ENCODE measurements at places on chromosomes 4 and X.

- no peak for DNase-seq
These were observed 132.7 kb downstream of the ARHGAP24 start for GRCh38 chr4:85607624-85608023.

DNA sequence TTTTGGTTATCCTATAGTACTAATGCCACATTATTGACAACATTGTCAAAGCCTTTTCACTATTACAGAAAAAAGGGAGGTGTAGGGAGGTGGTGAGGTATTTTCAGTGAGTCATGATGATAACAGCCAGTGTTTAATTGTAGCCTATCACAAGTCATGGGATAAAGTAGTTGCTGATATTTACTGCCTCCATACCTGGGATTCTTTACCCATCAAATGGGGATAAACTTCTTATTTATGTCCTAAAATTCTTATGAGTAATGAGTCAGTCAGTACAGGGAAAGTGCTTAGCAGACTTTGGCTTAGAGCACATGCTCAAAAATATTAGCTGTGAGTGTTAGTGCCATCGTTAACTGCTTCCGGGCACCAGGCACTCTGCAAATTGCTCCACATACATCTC is 25.7 kb downstream of the ADGRG2 start:
- DNase-seq: no peak

- no peak for DNase-seq
These were observed 12.2 kb downstream of the WDR1 start for GRCh38 chr4:10104211-10104990.

- no peak for DNase-seq
These were observed 36.8 kb downstream of the TSC22D3 start for GRCh38 chrX:107738768-107739167.

GRCh38 chr4:73897380-73898136 is 28.4 kb downstream of the CXCL1 start:
- DNase-seq: no peak

GRCh38 chr4:89009761-89010369 is 47.1 kb downstream of the FAM13A start:
- DNase-seq: no peak

- no peak for DNase-seq
These were observed 443.4 kb downstream of the BCOR start for GRCh38 chrX:39654183-39654925.

DNA sequence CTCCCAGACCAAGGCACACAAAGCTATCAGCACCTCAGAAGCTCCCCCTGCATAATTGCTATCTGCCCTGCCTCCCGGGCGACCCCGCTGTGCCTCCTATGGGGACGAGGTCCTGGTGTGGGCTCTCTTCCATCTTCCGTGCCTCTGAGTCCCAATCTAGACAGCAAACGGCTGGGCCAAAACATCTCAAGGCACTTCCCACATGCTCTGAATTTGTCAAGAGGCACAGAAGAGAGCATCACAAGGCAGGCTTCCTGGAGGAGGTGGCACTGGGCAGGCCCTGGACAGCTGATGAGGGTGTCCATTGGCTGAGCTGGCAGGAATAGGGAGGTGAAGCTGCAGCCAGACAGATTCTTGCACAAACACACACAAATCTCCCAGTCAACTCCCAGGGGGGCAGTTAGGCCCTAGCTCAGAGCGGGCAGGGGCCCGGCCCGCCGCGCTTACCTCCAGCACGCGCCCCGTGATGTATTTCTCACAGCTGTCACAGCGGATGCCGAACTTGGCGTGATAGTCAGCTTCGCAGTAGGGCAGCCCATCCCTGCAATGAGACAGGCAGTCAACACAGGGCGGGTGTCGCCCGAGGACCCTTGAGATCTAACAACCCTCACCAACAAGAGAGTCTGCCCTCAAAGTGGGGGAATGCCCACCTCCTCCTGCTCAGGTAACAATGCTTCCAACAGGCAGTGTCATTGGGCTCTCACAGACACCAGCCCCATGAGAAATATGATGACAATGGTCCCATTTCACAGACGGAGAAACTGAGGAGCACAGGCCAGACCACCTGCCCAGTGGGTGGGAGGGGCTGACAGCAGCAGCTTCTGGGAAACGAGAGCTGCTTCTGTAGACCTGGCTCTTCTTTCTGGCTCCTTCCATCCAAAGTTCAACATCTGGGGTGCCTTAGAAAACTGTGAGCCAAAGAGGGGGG is 81.2 kb downstream of the ABLIM2 start:
- DNase-seq: no peak

DNA sequence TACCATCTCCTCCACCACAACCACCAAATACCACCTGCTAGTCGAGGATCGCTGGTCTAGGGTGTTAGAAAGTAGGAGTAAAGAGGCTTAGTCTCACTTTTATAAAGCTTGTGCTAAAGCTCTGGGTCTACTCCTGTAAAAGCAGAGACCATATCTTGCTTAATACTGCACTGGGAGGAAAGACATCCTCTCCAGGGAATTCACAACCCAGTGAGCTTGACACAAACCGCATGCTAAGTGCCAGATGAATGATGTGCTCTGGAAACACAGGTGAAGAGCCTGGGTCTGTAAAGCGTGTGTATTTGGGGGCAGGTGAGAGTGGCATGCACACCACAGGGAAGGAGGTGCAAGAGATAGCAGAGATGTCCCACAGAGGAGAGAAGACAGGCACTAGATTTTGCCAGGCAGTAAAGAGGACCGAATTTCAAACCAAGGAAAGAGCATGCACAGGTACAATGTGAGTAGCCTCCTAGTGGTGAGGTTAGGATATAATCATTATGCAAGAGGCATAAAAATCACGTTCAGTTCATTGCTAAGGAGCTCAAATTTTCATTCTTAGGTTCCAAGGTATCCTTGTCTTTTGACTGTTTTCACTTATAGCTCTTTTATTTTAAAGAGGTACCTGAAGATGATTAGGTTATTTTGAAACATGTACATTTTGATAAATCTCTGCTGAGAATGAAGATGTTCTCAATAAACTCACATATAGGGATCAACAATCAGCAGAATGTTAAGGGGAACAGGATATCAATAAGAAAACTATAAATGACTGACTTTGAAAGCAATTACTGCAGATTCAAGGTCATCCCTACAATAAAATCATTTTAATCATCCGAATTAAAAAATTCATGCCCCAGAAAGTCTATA is 20.7 kb downstream of the TAPT1 start:
- no peak for DNase-seq

GRCh38 chr4:47065051-47065481 is 33.7 kb downstream of the GABRB1 start:
- DNase-seq: no peak

DNA sequence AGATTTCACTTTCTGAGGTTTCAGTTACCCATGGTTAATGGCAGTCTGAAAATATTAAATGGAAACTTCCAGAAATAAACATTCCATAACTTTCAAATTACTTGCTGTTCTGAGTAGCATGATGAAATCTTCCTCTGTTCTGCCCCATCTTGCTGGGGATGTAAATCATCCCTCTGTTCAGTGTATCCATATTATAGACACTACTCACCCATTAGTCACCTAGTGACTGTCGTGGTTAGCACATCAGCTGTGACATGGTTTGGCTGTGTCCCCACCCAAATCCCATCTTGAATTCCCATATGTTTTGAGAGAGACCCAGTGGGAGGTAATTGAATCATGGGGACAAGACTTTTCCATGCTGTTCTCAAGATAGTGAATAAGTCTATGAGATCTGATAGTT is 125.5 kb upstream of the GIMD1 start:
- no peak for DNase-seq

GRCh38 chr4:19259920-19260319 is 991.8 kb upstream of the SLIT2 start:
- DNase-seq: no peak

GRCh38 chr4:158182736-158183135 is 9.9 kb upstream of the GASK1B start:
- no peak for DNase-seq

- no peak for DNase-seq
These were observed 1.6 kb downstream of the KIT start for GRCh38 chr4:54659313-54659712.

GRCh38 chrX:115409551-115409950 is 120.0 kb downstream of the LUZP4 start:
- no peak for DNase-seq

DNA sequence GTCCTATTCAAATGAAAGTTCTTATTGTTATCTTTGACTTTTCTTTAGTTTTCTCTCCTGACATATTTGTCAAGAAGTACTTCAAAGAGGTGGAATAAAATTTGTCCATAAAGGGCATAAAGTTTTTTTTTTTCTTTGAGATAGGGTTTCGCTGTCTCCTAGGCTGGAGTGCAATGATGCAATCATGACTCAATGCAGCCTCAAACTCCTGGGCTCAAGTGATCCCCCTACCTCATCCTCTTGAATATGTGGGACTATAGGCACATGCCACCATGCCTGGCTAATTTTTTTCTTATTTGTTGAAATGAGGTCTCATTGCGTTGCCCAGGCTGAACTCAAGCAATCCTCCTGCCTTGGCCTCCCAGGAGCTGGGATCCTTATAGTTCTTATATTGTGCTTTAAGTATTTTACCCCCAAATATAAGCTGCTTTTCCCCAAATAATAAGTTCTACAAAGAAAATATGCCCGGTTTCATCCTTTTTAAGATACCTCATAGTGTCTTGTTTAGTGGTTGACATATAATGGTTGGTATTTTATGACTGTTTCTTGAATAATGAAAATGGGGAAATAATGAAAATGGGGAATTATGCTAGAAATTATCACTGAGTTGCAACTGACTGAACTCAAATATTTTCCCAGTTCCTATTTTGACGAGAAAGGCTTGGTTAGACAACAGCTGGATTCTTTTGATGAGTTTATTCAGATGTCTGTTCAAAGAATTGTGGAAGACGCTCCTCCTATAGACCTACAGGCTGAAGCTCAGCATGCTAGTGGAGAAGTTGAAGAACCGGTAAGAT is 11.6 kb downstream of the POLR2B start:
- DNase-seq: no peak

DNA sequence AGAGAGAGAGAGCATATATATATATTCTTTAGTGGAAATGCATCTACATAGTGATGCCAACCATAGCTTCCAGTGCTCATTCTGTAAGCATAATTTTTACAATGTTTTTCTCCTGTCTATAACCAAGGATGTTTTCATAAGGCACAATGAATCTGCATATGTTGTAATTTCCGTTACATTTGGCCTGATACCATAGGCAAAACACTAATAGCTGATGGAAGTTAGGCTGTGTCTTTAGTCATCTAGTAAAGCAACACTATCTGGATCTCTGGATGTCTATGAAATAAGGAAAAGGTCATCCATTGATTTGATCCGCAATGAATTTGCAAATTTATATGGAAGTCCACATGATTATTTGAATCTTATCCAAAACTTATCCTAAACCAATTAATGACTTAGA is 8.1 kb downstream of the PCDH7 start:
- no peak for DNase-seq

GRCh38 chr4:75821966-75822365 is 80.3 kb downstream of the PPEF2 start:
- no peak for DNase-seq

DNA sequence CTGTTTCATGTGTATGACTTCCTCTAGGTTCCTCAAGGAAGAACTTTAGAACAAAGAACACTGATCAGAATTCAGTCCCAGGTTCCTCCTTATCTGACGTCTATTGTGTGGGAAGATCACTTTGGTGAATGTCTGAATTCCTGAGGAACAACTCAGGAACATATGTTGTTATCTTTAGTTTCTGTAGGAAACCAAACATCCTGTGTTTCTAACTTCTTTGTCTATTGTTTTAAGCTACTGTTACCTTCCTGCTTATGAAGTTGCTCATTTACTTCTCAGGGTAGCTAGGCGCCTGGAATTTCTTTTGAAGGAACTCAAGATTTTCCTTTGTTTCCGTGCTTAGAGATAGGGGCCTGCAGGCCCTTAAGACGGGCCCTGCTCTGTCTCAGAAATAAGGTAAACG is 46.2 kb downstream of the MAGEB5 start:
- no peak for DNase-seq

DNA sequence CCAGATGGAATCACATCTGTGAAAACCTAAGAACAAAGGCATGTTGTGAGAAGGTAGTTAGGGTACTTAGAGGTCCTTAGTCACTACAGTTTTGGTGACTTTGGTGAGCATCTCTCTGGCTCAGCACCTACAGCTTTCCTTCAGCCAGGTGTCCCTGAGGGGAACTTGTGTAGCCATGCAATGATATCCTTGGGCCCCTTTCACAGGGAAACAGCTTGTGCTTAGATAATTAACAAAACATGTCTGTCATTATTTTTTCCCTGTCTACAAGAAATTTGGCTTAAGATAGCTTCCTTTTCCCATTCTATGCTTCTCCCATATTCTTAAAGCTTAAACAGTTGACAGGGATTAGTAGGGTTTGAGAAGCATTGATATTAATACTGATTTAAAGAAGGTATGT is 63.8 kb downstream of the SLC4A4 start:
- DNase-seq: no peak

- no peak for DNase-seq
These were observed 74.4 kb downstream of the OTC start for GRCh38 chrX:38426785-38427184.

DNA sequence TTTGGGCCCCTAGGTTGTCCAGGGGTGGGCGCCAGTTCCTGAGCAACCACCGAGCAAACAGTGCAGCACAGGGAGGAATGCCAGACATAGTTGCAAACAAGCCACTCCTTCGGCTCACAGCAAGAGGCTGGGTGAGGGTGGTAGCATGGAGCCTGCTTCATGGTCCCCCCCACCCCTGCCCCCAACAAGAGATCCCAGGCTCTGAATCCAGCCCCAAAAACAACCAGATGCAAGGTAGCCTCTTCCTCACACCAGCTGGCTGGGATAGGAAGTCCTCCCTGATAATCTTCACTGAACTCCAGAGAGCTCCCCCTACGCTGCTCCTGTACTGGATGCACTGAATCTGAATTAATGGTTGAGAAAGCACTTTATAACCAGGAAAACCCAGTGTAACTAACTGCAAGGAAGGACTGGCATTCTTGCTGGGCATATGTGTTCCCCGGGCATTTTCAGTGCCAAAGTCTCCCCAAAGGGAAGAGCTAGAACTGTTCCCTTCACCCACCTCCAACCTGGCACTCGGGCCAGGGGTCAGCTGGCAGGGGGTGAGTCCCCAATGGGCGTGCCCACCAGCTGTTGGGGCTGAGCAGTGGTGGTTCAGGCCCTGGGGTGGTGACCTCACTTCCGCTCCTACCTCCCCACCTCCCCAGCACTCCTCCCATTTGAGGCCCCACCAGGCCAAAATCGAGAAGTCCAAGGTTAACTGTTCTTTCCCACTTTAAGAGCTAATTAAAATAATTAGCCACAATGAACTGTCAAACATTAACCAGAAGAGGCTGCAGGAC is 1.5 kb downstream of the ELF4 start:
- DNase-seq: no peak

- no peak for DNase-seq
These were observed 966.2 kb downstream of the RPA4 start for GRCh38 chrX:97849951-97850350.

DNA sequence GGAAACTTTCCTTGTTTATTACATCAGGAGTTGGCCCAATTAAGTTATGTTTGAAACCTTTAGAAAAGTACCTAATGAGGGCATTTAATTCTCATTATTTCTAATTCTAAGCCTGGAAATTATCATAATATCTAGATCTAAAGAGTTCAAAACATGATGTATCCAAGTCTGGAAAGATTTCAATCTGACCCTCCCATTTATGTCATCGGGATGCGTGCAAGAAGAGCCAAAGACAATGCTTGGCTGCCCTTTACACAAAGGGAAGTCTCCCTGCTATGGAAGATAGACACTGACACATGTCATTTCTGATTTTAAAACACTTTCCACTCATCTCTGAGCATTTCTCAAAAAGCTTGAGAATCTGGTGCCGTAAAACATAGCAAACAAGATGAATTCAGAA is 222.4 kb downstream of the ANTXR2 start:
- no peak for DNase-seq

All from activated CD8-positive, alpha-beta memory T cell treated with anti-CD3 and anti-CD28 coated beads for 4 hours (primary cell).